Amniotic stem cell (primary cell): ENCODE measurements at places on chromosomes 1 and 21.

DNA sequence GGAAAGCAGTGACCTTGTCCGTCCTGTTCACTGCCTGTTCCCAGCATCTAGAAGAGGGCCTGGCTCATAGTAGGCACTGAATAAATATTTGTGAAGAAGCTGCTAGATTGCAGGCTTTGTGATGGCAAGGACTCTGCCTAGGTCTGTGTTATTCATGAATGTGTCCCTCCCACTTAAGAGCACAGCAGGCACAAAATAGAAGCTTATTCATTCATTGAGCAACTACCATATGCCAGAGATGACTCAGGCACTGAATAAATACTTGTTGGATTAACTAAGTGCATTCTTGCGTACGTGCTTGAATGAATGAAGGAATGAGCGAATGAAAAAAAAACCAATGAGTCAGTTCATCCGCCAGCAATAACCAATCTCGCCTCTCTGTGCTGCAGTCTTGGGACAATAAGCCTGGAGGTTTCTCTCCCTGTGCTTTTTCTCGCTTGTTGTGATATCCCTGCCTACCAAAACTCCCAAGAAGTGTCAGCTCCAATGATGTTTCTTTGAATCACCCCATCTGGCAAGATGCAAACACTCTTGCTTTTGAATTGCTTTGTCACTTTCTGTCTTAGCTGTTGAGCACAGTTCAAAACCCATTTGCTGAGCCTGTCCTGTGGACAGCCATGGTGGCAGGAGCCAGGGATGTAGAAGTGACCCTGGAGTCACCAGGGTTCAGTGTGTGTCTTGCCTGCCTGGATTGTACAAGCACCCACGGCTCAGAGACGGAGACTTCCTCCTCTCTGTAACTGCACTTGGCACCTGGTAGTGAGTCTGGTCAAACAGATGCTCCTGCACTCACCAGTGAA, 143.9 kb downstream of the KAZN start:
- DNase-seq, result peak; percentile 91

DNA sequence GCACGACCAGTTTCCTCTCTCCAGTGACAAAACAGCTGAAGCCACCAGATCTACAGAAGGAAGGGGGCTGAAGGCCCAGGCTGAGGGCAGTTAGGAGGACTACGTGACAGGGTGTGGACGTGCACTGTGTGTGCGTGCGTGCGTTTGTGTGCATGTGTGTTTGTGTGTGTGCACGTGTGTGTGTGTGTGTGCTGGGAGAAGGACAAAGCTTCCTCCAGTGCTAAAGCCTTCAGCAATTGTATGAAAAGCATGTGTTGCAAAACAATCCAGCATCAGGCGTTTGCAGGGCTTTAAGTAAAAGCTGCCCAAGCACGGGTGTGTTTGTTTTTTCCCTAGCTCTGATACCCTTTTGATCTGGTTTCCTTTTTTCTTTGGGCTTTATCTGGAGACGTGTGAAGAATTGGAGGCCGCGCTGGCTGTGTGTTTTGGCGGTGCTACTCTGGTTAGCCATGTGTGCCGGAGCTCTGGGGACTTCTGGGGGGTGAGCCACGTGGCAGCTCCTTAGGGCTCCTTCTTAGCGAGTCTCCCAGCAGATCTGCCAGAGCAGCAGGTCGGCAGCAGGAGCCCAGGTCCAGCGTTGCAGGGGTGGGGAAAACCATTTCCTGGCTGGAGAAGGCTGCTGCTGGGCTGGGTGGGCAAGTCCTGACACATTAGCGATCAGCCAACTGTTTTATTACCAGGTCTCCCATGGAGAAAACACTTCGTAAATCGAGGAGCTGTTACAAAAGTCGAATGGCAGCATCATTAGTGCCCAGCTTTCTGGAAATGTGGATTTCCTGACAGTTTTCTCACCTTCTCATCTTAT, 73.4 kb downstream of the UCK2 start:
- DNase-seq, result no peak

DNA sequence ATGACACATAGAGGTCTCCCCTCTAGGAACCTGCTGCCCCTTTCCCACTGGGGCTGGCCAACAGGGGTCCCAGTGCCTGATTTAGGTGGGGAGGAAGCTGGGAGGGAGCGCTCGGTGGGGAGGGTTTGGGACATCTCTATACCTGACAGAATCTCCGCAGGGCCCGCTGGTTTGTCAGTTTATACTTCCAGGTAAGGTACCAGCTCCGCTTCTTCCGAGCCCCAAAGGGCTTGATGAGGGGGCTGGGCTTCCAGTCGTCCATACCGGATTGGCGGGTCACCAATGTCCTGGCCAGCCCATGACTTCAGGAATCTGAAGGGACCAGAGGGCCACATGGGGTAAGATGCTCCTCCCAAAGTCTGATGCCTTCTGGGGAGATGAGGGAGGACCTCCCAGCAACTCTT, 672 bp downstream of the POMGNT1 start:
- no peak for DNase-seq

GRCh38 chr1:63955370-63956145, 181.7 kb downstream of the ROR1 start:
- no peak for DNase-seq

DNA sequence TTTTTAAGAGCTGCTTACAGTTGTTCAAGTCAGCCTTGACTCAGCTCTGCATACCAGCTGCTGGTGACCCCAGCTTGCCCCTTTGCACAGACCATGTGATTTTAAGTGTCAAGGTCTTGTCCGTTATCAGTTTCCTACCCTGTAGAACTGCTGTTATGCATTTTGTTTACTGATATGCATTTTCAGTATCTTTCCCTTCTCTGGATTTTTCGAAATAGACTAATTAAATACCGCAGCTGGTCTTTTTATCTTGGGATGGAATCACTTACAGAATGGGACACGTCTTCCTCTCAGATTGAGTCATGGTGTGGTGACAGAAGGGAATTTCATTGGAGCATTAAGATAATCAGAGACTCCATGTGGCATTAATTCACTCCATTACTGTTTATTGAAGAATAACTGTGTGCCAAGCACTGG, 145.6 kb downstream of the FMN2 start:
- no peak for DNase-seq

GRCh38 chr21:26095131-26095530, 75.4 kb downstream of the APP start:
- no peak for DNase-seq

GRCh38 chr1:51699391-51699790, 82.5 kb downstream of the OSBPL9 start:
- DNase-seq, result no peak

- no peak for DNase-seq
Measured at GRCh38 chr1:93489756-93490155, 41.8 kb downstream of the FNBP1L start.

DNA sequence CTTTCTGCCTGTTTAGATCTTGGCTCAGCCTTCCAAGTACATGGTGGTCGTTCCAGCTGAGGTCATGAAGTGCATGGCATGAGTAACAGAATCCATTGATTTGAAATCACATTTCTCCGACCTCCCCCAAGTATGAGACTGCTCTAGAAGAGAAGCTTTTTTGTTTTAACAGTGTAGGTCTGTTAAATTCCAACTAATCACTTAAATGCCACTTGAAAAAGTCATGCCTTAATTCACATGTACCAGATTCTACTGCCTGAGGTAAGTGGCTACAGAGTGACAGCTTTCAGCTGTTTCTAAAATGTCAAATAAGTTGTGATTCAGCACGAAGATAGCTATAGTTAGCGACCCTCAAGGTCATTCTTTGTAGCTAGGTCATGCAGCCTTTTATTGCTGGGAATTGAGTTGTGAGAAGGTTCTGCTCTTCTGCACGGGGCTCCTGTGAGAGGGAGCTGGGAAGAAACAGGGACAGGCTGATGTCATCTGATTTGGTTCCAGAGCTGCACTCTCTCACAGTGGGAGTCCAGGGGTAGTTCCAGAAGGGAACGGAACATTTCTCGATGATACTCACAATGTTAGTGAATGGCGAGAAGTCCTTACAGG, 112.7 kb downstream of the VPS13D start:
- no peak for DNase-seq

- no peak for DNase-seq
Measured at GRCh38 chr1:247322442-247322841, 9.2 kb downstream of the ZNF496 start.

- DNase-seq, result no peak
Measured at GRCh38 chr1:57976216-57976615, 552.4 kb upstream of the DAB1 start.

GRCh38 chr1:160108888-160109662, 6.5 kb upstream of the ATP1A2 start:
- no peak for DNase-seq

GRCh38 chr1:182602935-182603645, 1.1 kb downstream of the RGS16 start:
- no peak for DNase-seq
